NCI-H2029 treated with DMSO at 0.1 percent for 48 hours (cell line): ENCODE measurements at places on chromosomes 12 and 14.
A peak's percentile ranks its signal among the peaks of the same experiment; 100 is the strongest.

- DNase-seq: peak; percentile 81
These were observed 357.1 kb upstream of the PDE3A start for GRCh38 chr12:20011200-20011599.

DNA sequence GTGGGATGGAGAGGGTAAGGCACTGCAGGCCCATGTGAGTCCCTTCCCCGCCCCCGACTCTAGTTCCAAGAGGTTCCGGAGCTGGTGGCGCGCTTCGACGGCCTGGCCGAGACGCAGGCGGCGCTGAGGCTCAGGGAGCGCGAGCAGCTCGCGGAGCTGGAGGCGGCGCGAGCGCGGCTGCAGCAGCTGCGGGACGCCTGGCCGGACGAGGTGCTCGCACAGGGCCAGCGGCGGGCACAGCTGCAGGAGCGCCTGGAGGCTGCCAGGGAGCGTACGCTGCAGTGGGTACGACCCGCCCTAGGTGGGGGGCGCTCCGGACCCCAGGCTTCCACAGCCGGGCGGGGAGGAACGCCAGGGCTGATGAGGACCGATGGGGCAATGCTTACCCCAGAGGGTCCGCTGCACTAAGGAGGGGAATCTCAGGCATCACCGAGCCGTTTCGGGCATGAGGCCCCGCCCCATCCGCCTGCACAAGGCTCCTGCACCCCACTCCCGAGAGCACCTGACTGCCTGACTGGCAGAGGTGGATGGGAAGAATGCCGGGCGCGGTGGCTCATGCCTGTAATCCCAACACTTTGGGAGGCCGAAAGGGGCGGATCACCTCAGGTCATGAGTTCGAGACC is 4.9 kb downstream of the CFAP73 start:
- no peak for DNase-seq

GRCh38 chr12:3560295-3560620 is 69.3 kb downstream of the PRMT8 start:
- no peak for DNase-seq

- no peak for DNase-seq
These were observed 173.2 kb downstream of the BRMS1L start for GRCh38 chr14:35999294-35999693.

DNA sequence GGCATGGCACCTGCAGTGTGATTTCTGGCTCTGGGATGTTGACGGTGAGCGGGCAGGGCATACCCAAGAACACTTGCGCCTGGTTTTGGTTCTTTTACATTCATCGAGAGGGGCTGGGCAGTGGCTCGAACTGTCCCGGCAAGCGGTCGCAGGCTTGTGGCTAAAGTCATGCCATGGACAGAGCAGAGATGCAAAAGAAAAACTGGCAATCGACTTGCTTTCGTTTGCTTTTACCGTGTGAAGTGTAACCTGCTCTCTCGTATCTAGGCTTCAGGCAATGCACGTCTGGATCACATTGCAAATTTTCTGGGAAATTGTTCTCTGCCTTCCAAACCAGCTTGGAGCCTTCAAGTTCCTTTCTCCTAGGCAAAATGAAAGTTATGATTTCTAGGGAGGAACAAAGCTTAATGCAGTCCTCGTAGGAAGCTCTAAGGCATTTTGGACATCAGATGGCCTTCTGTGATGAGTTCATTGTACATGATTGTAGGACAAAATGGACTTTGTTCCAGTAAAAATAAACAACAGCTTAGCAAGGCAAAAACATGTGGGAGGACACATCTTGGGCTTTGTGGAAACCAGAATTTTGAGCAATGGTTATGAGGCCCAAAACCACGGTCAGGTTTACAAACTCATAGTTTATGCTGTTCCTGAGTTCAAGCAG is 18.3 kb downstream of the ADGRD1 start:
- DNase-seq: no peak

DNA sequence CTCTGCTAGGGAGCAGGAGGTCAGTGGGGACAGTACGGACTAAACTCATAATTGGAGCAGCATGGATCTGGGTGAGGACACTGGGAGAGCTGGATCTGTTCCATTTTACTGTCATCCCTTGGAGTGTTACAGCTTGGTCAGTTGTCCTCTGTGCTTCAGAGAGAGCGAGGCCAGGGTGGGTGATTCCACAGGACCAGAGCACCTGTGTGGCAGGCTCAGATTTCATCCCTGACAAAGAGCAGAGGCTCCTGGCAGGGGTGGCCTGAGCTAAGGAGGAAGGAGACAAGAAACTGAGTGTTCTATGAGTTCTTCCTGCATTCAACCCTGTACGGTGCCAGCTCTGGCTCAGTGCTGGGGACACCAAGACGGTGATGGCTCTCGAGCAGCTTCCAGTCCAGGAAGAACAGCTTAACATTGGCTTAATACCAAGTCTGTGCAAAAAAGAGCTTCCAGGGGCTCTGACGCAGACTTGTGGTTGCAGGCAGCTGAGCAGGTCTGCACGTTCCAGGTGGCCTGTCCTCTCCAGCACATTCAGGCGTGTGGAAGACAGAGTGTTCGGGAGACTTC is 8.4 kb upstream of the PGF start:
- no peak for DNase-seq

- DNase-seq: no peak
These were observed 35.5 kb upstream of the CSRP2 start for GRCh38 chr12:76914102-76914859.
